ENCODE measurements at places on chromosomes 4 and X.

- no peak for DNase-seq
Measured at GRCh38 chr4:18508786-18509185, 487.2 kb upstream of the LCORL start.

DNA sequence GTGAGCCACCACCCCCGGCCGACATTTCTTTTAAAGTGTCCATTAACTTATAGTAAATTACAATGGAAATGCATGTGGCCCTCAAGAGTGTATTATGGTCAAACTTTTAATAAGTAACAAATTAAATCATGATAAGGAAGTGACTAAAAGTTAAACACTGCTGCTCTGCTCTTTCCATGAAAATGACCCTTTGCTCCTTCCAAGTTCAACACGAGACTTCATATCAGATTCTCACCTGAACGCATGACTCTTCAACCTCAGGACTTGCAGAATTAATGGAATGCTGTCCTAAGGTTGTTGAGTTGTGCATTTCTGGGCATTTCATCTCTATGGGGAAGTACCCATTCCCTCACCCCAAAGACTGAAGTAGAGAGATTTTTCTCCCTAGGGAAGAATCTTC lies 27.1 kb downstream of the AWAT2 start:
- DNase-seq, result no peak

DNA sequence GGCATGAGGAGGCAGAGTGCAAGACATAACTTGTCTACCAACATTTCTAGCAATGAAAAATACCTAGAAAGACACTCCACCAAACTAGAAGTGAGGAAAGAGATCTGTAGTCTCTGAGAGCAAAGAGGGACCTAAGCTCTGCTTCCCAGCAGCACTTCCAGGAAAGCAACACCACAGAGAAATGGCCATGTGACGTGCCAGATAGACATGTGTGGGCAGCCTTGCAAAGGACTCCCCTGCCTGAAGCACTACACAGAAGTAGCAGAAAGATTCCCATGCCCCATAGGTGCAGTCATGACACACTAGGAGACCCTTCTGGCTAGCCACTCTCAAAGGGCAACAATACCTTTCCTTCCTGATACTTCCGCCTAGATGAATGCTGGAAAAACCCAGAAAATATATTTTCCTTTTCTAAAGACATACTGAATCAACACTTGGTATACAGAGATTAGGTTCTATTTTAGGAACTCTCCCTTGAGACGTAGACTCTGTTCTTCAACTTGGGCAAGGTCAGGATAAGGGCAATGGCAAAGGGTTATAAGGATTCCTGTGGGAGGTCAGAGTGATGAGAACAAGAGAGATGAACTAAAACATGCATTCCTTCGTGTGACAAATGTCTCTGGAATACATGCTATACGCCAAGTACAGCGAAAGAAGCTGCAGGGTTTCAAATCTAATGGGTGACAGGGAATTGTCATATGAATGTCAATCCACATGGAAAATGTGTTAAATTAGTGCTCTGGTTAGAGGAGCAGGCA lies 187.5 kb upstream of the ETNPPL start:
- no peak for DNase-seq

DNA sequence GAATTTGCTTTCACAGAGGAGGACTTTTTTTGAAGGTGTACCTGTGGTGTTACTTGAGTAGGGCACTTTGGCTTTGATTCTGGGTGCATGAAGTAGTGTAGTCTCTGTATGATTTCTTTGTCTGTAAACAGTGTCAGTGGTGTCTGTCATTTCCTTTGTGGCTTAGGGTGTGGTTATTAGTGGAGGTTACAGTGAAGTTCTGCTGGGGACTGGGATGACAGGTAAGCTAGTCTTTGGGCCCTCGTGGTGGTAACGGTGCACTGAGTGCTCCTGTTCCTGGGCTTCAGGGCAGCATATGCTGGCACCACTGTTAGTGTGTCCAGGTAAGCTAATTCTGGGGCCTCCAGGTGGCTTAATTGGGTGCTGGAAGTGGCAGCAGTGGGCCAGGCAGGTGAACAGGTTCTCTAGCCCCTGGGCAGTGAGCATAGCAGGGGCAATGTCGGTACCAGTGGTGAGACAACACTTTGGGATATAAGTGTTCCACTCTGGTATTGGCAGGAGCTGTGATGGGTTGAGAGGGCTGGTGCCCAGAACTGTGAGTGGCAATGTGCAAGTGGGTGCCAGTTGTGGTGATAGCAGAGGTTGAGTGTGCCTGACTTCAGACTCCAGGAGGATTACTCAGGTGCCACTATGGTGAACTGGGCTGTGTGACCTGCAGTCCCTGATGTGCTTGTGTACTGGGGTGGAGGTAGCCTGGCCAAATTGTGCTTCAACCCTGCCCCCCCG lies 26.0 kb upstream of the VSIG1 start:
- peak; percentile 75 for DNase-seq

GRCh38 chr4:15149839-15150592 lies 147.7 kb downstream of the CPEB2 start:
- DNase-seq, result no peak

- no peak for DNase-seq
Measured at GRCh38 chrX:105706041-105706440, 116.3 kb upstream of the NRK start.

DNA sequence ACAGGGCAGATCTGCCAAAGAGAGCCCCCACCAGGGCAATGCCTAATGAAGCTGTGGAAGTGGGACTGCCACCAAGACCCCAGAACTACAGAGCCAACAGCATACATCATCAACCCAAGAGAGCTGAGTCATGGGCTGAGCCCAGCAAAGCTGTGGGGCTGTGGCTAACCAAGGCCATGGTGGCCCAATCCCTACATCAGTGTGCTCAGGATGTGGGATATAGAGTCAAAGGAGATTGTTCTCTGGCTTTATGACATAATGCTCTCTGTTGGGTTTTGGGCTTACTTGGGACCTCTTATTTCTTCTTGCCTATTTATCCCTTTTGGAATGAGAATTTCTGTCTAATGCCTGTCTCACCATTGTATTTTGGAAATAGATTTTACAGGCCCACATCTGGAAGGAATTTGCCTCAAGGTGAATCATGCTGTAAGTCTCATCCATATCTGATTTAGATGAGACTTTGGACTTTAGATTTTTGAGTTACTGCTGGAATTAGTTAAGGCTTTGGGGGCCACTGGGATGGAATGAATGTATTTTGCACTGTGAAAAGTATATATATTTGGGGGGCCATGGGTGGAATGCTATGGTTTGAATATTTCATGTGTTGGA lies 5.4 kb upstream of the PRDM5 start:
- DNase-seq, result no peak

- DNase-seq, result no peak
Measured at GRCh38 chr4:104217526-104217925, 277.2 kb downstream of the CXXC4 start.

GRCh38 chrX:24870143-24870542 lies 145.6 kb downstream of the ARX start:
- no peak for DNase-seq

GRCh38 chr4:2929469-2929868 lies 33.7 kb downstream of the NOP14 start:
- DNase-seq, result no peak

DNA sequence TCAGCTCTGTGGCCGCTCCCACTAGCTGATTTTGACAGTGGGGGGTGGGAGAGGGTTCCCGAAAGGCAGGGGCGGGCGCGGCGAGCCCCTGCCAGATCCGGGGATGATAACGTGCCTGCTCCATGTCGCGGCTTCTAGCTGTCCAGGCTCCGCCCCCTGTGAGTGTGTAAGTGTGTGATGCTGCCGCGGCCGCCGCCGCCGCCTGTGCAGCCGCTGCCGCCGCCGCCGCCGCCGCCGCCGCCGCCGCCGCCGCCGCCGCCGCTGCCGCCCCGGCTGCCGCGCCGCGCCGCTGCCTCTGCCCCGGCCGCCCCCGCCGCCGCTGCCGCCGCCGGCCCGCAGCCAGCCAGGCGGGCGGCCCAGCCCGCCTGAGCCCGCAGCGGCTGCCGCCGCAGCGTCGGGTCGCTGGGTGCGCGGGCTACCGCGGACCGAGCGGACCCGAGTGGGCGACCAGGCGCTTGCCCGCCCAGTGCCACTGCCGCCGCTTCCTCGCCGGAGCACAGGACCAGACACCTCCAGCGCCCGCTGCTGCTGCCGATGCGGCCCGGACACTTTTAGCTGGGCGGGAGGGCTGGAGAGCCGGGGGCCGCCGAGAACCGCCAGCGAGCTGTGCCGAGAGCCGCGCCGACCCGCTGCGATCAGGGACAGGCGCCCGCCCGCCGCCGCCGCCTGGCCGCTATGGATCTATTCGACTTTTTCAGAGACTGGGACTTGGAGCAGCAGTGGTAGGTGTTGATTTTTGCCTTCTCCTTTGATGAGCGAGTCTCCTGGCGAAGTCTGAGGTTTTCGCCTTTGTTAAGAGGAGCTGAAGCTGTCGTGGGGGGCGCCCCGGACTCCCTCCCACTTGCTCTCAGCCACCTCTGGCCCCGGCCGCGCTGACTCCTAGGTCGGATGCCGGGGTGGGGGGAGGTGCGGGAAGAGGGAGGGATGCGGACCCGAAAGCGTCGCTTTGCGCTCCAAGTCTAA lies at the start of gene AFF2:
Gene AFF2 (plus strand): TSS at position 195 of the 963 bp plus-strand sequence. CDS start 481 bp downstream, at position 676.
- DNase-seq, result peak; percentile 45

DNA sequence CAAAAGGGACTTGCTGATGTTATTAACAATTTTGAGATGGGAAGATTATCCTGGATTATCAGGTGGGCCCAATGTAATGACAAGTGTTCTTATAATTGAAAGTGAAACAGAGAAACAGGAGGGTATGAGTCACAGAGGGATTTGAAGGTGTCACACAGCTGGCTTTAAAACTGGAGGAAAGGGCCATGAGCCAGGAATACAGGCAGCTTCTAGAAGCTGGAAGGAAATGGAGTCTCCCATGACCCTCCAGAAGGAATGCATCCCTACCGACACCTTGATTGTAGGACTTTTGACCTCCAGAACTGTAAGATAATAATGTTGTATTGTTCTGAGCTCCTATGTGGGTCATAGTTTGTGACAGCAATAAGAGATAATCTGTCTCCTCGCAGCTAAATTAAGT lies 98.0 kb upstream of the STIM2 start:
- DNase-seq, result no peak

GRCh38 chr4:170003071-170004070 lies 22.8 kb downstream of the MFAP3L start:
- no peak for DNase-seq

GRCh38 chrX:8189096-8189830 lies 18.2 kb upstream of the VCX2 start:
- no peak for DNase-seq

GRCh38 chr4:95231681-95232080 lies 317.1 kb downstream of the UNC5C start:
- DNase-seq, result no peak

DNA sequence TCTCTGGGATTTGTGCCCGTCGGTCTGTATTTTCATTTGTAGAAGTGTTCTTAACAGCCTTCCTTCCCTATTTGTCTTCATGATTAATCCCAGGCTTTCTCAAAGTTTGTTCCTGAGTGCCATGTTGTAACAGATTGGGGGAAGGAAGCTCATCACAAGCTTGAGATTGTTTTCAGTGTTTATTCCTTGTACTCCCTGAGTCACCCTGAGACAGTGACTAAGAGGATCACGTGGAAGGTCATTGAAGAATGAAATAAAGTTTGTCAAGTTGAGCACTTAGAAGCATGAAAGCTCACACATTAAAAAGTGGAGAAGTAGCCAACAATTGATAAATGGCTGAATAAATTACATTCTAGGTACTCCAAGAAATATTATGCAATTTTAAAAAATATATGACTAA lies 153.5 kb upstream of the FAM241A start:
- no peak for DNase-seq

- no peak for DNase-seq
Measured at GRCh38 chr4:175440786-175441185, 371.3 kb downstream of the GPM6A start.

DNA sequence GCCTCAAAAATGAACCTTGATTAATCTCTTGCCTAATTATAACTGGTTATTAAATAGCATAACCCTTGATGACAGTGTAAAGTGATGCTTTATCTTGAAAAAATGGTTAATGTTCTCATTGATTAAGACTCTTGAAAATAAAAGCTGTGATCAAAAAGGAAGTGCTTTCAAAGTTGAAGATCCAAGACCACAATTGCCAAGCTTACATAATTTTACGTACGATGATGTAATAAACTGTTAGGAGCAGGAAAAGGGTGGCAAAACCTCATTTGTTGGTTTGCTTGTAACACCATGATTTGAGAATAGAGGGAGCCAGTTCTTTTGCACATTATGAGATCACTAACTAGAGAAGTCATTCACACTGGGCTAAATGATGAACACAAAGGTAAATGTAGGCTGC lies 322.2 kb downstream of the ADGRL3 start:
- no peak for DNase-seq

DNA sequence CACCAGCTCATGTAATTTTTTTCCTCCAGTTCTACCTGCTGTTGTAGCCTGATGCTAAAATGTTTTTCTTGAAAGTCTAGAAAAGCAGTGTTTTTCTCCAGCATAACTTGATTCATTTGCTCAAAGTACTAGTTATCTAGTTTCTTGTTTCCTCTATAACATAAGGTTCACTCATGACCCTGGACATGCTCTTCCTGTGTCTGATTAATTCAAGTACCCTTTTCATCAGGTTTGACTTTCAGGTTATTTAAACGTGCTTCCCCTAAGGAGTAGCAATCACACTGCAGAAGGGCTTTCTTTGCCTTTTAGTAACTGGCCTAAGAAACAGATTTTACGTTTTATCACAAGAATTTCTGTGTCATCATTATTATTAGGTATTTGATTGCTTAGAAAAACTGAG lies 66.8 kb upstream of the EGFL6 start:
- DNase-seq, result no peak

DNA sequence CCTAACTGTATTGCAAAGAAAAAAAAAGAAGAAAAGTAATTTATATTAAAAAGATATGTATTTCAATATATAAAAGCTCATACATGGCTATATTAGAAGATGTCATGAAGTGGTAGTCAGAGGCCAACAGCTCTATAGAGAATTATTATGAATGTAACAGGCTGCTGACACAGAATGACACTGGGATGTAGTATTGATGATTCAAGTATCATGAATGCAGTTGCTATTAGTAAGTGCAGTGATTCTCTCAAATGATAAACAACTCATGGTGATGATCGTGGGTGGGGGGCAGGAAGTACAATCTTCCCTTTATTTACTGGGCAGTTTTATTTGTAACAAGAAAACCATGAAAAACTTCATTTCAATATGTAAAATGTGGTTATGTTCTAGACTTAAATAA lies 124.6 kb downstream of the COL4A6 start:
- no peak for DNase-seq

DNA sequence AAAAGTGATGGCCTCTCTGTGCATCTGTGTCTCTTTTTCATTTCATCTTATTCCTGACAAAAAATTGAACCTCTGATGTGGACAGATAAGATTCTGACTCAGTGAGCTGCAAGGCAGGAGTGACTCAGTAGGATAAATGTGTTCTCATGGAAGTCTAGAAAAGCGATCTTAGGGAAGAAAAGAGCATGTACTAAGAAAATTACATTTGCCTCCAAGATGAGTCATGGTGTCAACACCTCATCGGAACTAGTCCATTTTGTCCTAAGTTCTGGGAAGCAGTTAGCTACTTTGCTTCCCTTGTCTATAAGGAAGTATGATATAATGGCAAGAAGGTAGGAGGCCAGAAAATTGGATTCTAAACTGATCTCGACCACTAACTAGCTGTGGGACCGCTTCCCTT lies 83.5 kb upstream of the AFF2 start:
- DNase-seq, result no peak

- DNase-seq, result no peak
Measured at GRCh38 chrX:149846789-149847188, 34.2 kb upstream of the MAGEA8 start.

- no peak for DNase-seq
Measured at GRCh38 chr4:38855466-38855865, 1.2 kb downstream of the TLR6 start.

- DNase-seq, result no peak
Measured at GRCh38 chr4:180751009-180751408, 1492.2 kb upstream of the TENM3 start.

GRCh38 chr4:26829018-26829417 lies 31.6 kb upstream of the STIM2 start:
- no peak for DNase-seq
